ENCODE measurements at places on chromosomes 7 and 10.

GRCh38 chr10:1141701-1142100, 85.5 kb downstream of the WDR37 start:
- DNase-seq, result no peak

DNA sequence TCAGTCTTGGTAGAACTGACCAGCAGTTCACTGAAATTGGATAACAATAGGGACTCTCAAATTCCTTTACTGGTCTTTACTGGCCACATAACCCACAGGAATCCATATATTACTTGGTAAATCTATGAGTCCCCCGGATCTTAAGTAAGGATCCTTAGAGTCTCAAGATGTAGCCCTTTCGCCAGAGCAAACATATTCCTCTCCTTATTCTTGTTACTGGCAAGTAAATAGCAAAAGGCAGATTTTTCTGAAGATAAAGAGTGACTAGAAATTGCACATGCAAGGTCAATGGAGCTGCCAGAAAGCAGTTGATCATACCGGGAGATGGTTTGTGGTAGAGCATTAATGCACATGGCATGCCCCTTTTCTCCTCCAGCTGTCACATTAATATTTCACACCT, 283.0 kb downstream of the HDAC9 start:
- no peak for DNase-seq

DNA sequence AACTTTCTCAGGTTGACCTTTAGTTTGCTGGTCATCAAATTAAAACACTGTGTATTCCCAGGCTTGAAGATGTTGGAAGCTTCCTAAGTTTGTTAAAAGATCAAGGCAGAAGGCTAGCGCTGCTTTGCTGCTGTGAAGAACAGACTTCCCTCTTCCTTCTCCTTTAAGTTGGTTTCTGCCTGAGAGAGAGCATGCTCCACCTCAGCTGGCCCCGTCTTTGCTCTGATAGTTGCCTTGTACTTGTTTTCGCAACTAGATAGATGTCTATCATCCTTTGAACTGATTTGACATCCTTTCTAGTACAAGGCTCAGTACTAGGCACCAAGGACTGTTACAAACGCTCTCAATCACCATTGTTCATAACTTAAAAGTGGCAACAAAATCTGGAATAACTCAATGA, 177.8 kb upstream of the MKLN1 start:
- no peak for DNase-seq

GRCh38 chr10:60714233-60714632, 64.0 kb upstream of the CDK1 start:
- no peak for DNase-seq

DNA sequence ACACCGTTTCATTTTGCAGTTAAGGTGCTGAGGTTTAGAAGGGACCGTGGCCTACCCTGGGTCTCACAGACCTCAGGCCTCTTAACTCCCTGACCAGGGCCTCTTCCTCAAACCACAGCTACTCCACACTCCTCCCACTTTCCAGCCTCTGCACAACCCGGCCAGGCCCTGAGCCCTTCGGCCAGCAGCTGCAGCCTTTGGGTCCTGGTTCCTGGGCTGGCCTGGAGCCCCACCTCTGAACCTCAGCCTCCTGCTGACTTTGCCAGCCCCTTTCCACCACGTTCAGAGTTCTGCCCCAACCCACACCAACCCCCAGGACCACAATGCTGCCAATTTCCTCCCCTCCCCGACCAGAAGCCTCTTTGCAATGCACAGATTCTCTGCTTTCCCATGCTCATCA, 84.1 kb downstream of the VOPP1 start:
- DNase-seq, result no peak

DNA sequence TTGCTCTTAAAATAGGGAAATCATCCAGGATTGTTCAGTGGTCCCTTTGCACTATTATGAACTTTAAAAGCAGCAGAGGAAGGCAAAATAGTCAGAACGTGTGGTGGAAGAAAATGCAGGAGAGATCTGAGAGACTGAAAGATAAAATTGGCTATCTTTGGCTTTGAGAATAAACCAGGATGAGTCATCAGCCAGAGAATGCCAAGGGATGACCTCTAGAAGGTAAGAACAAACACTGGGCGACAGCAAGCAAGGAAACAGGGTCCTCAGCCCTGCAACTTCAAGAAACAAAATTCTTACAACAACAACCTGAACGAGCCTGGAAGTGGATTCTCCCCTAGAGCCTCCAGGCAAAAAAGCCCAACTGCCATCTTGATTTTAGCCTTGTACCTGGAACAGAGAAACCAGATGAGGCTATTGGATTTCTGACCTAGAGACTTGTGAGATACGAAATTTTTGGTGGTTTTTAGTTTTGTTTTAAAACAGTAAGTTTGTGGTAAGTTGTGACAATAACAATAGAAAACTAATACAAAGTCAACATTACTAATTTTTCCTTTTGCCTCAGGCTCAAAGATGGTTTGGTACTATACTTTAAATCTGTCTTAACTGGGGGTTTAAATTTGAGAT, 130.2 kb upstream of the CNTNAP2 start:
- DNase-seq, result no peak

GRCh38 chr7:143015926-143016490, 10.9 kb downstream of the OR9A2 start:
- DNase-seq, result no peak

DNA sequence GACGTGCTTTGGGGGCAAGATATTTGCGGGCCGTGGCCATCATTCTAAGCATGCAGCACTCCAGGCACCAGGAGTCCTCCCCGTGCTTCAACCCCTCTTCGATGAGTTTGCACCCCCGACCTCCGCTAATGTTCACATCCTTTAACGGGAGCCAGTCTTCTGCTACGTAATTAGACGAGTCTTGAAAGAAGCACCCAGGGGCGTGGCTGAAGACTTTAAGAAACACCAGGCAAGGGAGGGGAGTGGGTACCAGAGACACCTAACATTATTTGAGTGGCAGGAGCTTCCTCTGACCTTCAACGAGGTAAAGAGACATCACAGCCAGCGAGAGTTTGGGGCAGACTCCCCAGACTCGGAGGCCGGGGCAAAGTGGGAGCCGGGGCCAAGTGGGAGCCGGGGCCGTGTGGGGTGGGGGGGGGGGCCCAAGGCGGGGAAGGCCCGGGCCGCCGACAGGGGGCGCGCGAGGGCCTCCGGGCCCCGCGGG, 31.1 kb upstream of the TOMM7 start:
- no peak for DNase-seq

DNA sequence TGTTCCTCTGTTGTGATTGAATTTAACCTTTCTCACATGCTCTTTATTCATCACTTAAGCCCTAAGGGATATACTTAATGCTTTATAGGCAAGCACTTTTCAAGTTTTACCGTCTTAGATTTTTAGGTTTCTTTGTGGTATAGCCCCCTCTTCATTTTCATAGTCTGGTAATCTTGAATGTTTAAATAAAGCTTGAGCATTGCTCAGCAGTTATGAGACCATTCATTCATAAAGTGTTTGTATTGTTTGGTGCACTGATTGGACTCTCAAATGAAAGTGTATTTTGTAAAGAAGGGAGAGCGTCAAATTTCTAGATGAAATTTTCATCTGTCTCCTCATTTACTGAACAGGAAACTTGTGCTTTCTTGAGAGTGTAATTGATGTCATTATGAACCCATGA, 25.2 kb downstream of the TASOR2 start:
- DNase-seq, result no peak

- DNase-seq, result no peak
Observed at GRCh38 chr7:47937065-47937687, 11.1 kb downstream of the PKD1L1 start.

- no peak for DNase-seq
Observed at GRCh38 chr10:33046792-33047191, 88.8 kb upstream of the ITGB1 start.

- no peak for DNase-seq
Observed at GRCh38 chr10:79937701-79938151, 11.2 kb downstream of the SFTPD start.

DNA sequence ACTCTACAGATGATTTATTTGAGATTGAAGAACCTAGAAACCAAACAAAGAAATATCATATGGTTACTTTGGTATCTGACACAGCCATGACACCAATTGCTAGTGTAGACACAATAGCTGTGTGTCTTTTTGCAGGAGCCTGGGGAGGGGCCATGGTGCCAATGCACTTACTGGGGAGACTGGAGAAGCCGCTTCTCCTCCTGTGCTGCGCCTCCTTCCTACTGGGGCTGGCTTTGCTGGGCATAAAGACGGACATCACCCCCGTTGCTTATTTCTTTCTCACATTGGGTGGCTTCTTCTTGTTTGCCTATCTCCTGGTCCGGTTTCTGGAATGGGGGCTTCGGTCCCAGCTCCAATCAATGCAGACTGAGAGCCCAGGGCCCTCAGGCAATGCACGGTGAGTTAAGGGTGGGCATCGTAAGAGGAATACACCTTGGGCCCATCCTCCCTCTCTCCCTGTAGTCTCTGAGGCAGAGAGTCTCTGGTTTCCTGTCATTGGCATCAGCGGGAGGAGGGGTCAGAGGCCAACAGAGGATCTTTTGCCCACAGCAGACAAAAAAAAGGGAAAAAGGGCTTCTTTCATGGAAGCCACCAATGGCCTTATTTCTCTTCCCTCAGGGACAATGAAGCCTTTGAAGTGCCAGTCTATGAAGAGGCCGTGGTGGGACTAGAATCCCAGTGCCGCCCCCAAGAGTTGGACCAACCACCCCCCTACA, 1.2 kb downstream of the TMEM139 start:
- DNase-seq, result no peak

DNA sequence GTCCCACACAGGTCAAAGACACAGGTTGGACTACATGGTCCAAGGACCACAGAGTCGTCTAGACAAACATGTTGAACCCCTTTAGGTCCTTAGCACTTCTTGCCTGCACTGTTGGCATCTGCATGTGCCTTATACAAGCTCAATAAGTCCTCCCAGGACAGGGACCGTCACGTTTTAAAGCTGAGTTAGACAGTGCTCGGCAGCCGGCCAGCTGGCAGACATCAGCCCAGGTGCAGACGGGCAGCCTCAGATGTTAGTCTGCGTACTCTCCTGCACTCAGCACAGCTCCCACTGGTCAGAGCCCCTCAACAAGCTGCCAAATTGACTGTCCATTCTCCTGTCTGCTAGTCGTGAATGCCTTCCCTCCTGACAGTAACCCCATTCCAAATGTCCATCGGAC, 34.9 kb downstream of the PARP12 start:
- no peak for DNase-seq

Data from activated effector memory CD4-positive, alpha-beta T cell treated with anti-CD3 and anti-CD28 coated beads, Interleukin-2, amount 50 U/mL, for 16 hours (primary cell).